A549 (cell line): ENCODE measurements at places on chromosomes 4 and X. TPM values are rescaled to one million over a fixed set of nuclear protein-coding genes. Genes with fewer than 3 reads are reported as not detected.

The SRPK3 gene
- 0.03 to 0.08 TPM (median 0.05 TPM) in 3 replicates for polyA plus RNA-seq

The JADE3 gene
- polyA plus RNA-seq = 10.4 to 10.6 TPM (median 10.5 TPM) in 3 replicates

DNA sequence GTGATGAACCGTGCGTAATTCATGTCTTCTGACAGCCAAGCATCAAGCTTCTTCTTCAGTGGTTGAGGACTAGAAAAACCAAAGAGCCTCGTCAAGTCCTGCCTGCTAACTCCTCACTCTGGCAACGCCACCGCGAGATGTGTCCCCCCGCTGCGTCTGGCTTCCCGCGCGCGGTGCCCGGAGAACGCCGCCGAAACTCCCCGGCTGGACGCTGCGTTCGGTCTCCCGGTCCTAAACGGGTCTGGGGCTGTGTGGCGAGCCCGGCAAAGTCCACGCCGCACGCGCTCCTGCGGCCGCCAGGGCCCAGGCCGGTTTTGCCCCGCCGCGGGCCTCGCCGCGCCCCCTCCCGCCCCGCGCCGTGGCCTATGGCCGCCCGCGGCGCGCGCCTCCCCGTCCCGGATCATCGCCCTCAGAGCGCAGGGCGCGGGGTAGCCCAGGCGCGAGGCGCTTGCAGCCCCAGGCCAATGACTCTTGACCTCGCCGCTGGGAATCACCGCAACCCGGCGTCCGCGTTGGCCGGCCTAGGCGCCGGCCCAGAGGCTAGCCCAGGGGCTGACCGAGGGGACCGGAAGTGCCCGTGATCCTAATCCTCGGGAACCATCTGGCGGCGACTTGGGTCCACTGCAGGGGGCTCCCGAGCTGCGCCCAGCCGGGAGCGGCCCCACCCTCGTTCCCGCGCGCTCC is at the start of gene AADAT:
Gene AADAT (minus strand): TSS at position 289 of the 684 bp plus-strand sequence. CDS start 266 bp downstream, at position 23.
- peak; percentile 66 for DNase-seq

DNA sequence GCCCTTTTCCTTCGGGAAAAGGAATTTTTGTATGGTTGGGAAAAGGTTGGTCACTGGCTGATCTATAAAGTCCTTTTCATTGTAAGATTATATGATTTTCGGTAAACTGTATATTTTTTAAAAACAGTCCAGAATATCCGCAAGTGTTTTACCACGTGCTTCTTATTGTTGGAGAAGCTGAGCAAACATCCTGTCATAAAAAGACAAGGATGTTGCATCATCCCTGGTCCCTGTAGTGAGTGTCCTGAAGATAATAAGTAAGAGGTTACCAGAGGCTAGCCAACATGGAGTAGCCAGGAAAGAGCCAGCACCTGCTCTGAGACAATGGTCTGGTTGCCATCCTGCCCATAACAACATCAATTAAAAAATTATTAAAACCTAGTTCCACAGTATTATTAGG is 5.1 kb downstream of the CXCL9 start:
- peak; percentile 19 for DNase-seq

DNA sequence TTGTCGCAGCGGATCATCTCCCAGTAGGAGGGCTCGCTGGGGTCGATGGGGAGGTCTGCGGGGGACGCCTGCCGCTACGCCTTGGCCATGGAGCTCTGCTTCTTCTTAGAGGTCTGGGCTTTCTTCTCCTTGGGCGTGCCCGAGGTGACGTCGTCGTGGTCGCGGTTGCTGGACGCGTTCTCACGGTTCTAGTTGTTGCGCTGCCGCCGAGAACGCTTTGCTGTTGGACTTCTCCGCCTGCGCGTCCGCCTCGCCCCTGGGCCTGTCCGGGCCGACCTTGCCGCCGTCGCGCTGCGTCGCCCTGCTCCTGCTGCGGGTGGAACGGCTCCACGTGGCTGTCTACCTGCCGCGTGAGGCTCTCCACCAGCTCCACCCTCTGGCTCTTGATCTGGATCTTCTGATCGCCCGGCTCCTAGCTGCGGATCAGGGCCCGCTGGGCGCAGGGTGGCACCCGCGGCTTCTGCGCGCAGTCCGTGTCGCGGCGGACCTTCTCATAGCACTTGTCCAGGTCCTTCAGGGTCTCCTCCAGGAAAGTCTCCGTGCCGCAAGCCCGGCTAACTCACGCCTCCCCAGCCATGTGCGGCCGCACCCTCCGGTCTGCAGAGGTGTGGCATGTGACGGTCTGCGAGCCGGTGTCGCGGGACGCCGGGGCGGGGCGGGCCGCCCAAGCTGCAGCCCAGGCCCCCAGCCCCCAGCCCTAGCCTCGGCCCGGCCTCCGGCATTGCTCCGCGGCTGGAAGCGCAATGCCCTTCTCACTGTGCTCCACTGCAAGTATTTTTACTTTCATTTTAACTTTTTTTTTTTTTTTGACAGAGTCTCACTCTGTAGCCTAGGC is 40.5 kb upstream of the OGT start:
- DNase-seq = peak; percentile 50

DNA sequence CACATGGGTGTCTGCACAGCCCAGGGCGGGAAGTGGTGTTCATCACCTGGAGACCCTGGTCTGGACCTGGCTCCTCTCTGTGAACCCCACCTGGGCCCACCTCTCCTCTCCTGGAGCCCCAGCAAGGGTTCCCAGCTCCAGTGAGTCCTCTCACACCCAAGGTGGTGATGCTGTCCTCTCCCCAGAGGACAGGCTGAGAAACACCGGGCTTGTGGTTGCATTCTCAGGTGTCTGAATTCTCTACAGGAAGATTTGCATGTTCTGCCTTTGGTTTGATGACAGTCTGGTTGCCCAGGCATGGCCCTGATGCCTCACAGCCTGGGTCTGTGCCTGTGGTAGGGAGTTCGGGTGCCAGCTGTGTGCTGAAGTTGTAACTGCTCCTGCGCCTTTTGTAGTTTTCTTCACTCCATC is 3.8 kb downstream of the MAEA start:
- no peak for DNase-seq

GRCh38 chrX:106170318-106170717 is 2.2 kb downstream of the PWWP3B start:
- DNase-seq = peak; percentile 10

GRCh38 chr4:28241021-28241420 is 1380.4 kb downstream of the STIM2 start:
- no peak for DNase-seq
